NCI-H1436 treated with DMSO at 0.1 percent for 48 hours (cell line): ENCODE measurements at places on chromosomes 16 and 17.

- no peak for DNase-seq
These were observed 55.1 kb downstream of the KSR1 start for GRCh38 chr17:27511168-27511883.

GRCh38 chr16:1688807-1689560, 10.9 kb downstream of the JPT2 start:
- DNase-seq = no peak

DNA sequence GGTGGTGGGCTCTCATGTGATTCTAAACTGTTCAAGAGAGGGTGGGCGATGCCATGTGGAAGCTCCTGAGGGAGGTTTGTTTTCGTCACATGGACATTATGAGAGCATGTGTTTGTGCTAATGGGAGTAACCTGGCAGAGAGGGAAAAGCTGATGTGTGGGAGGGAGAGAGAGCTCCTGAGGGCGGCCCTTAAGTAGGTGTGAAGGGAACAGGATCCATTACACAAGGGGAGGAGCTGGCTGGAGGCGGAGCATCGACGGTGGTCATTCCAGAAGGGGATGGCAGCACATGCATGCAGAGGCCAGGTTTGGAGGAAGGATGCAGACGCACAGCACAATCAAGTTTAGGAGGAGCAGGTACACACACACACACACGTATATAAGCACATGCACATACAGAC, 197.5 kb downstream of the RPTOR start:
- no peak for DNase-seq

DNA sequence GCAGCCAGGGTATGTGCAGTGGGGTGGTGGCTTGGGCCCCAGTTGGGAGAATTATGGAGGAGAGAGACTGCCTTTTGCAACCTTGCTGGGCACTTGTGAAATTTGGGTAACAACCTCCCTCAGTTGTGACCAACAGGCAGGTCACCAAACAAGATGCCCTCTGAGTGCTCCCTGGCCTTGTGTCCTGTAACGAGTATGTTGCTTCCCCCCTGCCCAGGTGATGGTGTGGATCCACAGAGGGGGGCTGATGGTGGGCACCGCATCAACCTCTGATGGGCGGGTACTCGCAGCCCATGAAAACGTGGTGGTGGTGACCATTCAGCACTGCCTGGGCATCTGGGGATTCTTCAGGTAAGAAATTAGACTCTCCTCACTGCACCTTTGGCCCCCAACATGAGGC, 74.3 kb downstream of the SLC6A2 start:
- DNase-seq = no peak

GRCh38 chr17:30519707-30520106, 42.5 kb downstream of the GOSR1 start:
- no peak for DNase-seq

DNA sequence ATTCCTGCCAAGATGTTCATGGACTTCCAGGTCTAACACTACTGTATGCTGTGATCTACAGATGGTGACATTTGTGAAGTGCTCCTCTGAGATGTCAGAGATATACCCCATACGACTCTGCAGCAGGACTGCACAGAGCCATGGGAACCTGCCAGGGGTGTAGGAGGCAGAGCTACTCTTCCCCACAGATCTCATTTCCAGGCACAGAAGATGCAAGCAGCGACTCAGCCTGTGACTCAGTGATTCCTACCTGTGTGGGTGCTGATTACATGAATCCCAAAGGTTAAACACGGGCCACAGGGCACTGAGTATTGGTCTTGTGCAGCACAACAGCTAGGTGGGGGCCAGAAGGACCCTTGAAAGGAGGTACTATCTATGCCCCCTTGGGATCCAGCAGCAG, 137.0 kb upstream of the SOX9 start:
- DNase-seq = no peak

- no peak for DNase-seq
These were observed 21.1 kb downstream of the EIF4A3 start for GRCh38 chr17:80125656-80126448.
